Heart left ventricle (tissue), 16 donors: ENCODE measurements at places on chromosomes 6 and 20.

GRCh38 chr6:112466373-112467151, 119.4 kb downstream of the RFPL4B start:
- no peak for DNase-seq

DNA sequence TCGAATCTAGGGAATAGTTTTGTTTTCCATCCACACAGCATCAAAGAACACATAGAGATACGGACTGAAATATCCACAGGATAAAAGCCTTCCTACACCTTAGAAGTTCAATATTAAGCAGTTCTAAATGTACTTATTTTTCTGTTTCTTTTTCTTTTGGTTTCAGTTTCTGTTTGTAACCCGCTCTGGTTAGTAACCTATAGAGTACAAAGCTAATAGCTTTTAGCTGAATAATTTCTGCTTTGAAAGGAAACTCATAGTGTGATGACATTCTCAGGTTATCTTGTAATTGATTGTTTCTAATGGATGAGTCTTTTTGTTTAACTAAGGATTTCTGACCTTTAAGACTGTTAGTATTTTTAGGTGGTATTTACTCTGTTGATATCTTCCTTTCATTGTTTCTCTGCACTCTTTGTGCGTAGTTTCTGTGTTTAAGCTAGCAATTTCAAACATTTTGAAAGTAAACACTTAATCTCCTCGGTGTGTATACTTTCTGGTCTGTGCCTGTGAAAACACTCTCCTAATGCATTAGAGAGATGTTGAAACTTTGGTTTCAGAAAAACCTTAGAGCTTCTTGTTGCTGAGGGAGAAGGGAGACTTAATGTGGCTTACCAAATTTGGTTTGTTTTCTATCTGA, 385.5 kb downstream of the HDGFL1 start:
- DNase-seq = no peak

GRCh38 chr6:169251371-169251802, 2.3 kb downstream of the THBS2 start:
- DNase-seq = no peak

GRCh38 chr6:126245077-126245476, 94.8 kb upstream of the CENPW start:
- no peak for DNase-seq

GRCh38 chr20:6765469-6766058, 1.9 kb upstream of the BMP2 start:
- no peak for DNase-seq

- no peak for DNase-seq
Observed at GRCh38 chr20:44069203-44070011, 117.6 kb downstream of the JPH2 start.

DNA sequence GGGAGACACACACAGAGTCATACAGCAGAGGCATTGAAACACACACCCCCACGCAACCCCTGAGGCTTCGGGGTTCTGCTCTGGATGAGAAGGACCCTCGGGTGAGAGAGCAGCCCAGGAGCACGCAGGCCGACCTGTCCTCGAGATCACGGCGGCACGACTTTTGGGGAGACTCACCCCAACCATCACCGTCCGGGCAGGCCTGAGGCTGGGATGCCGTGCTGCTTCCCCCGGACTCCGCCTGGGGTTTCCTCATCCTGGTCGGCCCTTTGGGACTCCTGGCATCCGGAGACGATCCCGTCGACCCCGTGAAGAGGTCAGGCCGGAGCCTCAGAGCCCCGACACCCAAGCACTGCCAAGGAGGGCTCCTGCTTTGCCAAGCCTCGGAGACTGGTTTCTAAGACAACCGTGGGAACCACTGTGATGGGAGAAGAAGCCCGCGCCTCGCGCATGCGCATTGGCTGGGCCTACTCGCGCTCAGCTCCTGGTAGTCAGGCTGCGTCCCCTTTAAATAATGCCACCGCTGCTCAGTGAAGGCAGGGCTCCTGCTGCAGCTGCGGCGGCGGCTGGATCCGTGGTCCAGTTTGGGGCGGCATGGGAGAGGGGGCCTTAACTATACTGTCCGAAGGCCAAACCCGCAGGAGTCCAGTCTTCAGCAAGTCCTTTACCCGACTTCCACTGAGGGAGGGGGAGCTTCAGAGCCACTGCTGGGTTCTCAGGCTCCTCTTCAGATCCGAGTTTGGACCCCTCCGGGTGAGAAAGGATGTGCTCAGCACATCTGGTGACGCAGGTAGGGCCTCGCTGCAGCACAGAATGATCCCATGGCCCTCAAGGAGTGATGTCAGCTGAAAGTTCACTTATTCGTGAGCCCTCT, 171.4 kb upstream of the ZNF337 start:
- DNase-seq = peak; percentile 90

- DNase-seq = no peak
Observed at GRCh38 chr6:45074439-45074838, 253.7 kb upstream of the RUNX2 start.

DNA sequence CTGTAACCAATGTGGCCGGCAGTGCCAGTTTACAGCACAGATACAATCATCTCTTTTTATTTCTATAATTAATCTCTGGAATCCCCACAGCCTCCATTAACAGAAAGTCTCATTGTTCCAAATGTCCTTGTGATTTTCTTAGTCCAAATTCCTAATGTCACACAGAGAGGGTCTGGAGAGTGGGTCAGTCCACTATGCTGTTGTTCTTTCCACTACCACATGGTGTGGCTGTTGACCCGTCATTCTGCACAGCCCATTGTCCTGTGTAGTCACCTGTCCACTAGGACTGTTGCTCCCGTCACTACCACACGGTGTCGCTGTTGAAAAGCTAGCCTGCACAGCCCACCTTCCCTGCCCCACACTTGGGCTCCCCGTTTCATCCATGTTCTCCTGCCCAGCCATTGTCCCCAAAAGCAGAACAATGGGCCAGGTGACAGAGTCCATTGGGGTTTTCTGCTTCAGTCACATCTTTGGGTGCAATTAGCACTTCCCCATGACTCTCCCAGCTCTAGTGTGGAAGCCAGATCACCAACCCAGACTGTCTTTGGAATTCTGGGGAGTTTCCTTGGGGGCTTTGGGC, 8.6 kb upstream of the LBP start:
- no peak for DNase-seq

DNA sequence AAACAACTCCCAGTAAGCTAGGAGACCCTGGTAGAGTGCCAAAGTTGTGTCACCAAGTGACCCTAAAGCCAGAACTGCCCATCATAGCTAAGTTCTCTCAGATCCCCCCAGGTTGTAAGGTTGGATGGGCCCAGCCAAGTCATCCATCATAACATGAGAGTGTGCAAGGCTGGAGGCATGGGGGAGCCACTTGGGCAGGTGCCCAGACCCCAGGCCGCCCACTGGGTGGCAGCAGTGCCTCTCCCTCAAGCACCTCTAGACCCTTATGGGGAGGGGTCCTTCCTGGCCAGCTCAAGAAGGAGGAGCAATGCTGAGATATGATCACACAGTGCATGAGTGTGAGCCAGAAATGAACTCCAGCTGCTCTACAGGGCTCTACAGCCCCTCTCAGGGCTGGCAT, 154.5 kb downstream of the MYLK4 start:
- DNase-seq = no peak

DNA sequence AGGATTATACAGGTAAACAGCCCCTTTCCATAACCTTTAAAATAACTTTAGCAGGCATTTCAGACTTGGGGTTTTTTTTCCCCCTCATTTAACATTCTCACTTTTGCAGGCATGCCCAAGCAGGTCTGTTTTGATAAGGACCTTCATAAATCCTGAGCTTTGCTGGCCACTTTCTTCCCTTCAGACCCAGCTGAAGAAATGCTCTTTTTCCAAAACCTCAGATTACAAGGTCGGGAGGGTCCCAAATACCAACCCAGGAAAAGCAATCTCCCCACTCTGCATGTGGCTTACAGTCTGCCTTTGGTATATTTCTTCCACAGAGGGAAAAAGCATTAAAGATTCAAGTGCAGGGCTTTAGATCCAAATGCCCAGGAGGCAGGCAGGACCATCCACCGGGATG, 6.8 kb downstream of the NFATC2 start:
- no peak for DNase-seq

DNA sequence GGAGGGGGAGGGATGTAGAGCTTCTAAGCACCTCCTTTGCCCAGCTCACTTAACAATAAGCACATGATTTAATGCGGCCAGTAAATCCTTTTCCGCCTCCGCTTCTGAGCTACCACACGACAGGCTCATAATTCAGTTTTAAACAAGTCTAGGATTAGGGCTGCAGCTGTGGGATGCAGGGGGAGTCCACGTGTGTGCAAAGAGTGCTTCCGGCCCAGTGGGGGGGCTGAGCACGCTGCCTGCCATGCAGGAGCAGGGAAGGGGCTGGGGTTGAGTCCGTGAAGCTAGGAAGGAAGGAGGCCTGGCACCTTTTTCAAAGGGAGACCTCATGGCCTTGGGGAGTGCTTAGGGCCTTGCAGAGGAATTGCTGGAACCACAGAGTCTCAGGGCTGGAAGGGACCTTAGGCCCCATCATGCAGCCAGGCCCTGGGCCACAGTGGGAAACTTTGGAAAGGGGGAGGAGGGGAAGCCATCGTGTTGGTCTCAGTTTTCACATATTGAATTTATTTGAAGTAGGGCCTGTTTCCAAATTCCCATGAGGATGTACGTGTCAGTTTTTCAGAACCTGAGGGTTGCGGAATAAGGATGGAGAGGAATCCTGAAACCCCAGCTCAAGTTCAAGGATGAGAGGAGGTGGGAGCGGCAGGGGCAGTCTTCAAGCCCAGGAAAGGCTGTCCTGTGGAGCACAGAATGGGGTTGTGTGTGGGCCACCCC, 96.1 kb downstream of the VEGFA start:
- no peak for DNase-seq

DNA sequence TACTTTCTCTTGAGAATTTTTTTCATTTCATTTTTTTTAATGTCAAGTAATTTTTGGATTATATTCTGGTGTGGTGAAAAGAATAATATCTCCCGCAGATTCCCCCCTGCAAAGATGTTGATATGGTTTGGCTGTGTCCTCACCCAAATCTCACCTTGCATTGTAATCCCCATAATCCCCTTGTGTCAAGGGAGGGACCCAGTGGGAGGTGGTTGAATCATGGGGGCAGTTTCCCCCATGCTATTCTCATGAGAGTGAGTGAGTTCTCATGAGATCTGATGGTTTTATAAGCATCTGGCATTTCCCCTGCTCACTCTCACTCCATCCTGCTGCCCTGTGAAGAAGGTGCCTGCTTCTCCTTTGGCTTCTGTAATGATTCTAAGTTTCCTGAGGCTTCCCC, 58.7 kb upstream of the PMEPA1 start:
- DNase-seq = no peak

DNA sequence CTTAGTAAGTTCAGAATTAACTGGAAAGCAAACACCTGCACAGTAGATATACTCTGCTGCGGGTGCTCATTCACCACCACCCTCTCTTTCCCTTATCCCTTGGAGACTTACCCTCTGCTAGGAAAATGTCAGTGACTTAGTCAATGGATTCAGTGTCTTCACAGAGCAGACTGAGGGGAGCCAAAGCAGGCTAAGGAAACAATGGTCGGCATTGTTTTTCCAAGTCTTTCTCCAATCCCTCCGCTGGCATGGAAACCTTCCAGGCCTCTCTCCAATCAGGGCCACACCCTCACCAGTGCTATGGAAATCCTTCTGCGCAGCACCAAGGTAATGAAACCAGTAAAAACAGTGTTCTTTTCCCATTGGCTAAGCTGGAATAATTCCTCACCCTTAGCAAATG, 531.2 kb downstream of the TFAP2B start:
- no peak for DNase-seq

DNA sequence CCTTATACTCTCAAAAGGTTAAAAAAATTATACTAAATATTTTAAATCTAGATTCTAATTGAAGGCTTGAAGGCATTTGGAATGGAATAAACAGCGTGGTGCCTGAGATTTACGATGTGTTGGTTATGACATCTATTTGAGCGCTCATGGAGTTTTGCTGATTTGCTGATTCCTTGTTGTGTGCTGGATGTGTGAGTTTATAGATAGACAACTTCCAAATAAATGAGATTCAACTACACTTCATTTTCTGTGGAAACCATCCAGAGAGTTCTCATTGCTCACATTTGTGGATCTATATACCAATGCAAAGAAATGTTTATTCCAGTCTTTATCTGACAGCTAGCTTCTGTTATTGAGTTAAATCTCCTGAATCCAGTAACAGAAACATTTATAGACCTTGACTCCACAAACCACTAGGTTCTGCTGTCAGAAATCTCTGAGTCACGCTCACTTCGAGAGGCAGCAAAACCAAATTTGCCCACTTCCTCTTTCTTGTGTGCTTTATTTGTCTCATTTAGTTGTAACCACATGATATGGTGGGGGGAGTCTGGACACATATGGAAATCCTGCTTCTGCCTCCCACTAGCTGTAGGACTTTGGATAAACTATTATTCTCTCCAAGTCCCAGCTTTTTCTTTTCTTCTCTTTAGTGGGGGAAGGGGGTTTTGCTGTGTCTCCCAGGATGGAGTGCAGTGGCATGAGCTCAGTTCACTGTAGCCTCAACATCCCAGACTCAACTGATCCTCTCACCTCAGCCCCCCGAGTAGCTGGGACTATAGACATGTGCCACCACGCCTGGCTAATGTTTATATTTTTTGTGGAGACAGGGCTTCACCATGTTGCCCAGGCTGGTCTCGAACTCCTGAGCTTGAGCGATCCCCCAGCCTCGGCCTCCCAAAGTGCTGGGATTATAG, 54.5 kb downstream of the IPCEF1 start:
- no peak for DNase-seq

GRCh38 chr6:95087394-95088097, 489.8 kb upstream of the MANEA start:
- DNase-seq = no peak

- no peak for DNase-seq
Observed at GRCh38 chr6:1630771-1631217, 21.1 kb downstream of the FOXC1 start.

DNA sequence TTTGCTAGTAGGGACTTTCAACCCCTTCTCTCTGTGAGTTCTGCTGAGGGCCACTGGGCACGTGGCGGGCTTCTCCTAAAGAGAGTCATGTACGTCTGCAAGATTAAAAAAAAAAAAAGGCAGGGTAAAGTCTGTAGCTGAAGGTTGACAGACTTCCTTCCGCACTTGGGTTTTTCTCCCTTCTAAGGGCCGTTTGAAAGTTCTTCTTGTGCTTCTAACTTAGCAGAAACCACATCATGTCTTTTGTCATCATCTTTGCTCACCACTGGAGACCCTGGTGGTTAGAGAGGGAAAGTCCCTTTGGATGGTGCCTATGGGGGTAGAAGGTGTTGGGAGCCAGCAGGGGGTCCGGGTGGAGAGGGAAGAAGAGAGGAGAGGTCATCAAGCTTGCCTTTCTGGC, 31.4 kb downstream of the PRDM1 start:
- no peak for DNase-seq

GRCh38 chr6:2950713-2951112, 20.7 kb downstream of the SERPINB6 start:
- DNase-seq = no peak

GRCh38 chr6:4780360-4780812, 4.2 kb downstream of the CDYL start:
- no peak for DNase-seq

- no peak for DNase-seq
Observed at GRCh38 chr6:80144753-80145315, 38.4 kb downstream of the BCKDHB start.
